ENCODE measurements at places on chromosomes 13 and 19. TPM values are rescaled to one million over a fixed set of nuclear protein-coding genes. Genes with fewer than 3 reads are reported as not detected.
A peak's percentile ranks its signal among the peaks of the same experiment; 100 is the strongest.

DNA sequence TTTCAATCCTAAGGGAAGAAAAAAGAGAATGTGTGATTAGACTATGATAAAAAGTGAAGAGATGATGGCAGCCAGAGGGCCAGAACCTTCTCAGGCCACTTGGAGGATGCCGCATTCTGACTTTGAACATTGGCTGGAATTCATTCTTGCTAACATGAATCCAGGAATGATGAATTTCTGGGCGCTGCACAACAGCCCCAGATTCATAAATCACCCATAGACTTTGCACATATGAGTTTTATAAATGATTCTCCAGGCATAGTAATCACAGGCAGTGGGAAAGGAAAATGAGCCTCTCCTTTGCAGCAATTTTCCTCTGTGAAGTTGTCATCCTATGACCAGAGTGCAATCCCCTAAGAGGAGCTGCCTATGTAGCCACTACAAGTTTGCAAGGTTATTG is 555.4 kb downstream of the KCTD12 start:
- DNase-seq = peak; percentile 40

GRCh38 chr19:41701401-41702075 is 6.9 kb upstream of the CEACAM5 start:
- no peak for DNase-seq

- no peak for DNase-seq
Measured at GRCh38 chr13:67277581-67277980, 47.4 kb upstream of the PCDH9 start.

DNA sequence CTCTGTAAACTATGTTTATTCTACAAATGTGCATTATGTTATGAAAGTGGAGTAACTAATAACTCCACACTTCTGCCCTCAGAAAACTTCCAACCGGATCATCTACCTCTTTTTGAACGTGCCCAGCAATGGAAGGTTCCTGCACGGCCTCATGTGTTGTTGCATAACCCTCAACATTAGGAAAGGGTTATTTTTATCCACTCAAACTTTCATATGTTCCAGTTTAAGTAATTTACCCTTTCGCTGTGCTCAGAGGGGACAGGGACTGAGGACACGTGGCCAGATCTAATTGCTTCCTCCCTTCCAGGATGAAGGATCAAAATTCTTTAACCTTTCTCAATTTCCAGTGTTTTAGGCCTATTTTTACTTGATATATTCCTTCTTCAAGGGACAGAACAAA is 29.6 kb downstream of the IRS2 start:
- DNase-seq = no peak

- DNase-seq = no peak
Measured at GRCh38 chr13:44259045-44260027, 114.3 kb upstream of the SERP2 start.

DNA sequence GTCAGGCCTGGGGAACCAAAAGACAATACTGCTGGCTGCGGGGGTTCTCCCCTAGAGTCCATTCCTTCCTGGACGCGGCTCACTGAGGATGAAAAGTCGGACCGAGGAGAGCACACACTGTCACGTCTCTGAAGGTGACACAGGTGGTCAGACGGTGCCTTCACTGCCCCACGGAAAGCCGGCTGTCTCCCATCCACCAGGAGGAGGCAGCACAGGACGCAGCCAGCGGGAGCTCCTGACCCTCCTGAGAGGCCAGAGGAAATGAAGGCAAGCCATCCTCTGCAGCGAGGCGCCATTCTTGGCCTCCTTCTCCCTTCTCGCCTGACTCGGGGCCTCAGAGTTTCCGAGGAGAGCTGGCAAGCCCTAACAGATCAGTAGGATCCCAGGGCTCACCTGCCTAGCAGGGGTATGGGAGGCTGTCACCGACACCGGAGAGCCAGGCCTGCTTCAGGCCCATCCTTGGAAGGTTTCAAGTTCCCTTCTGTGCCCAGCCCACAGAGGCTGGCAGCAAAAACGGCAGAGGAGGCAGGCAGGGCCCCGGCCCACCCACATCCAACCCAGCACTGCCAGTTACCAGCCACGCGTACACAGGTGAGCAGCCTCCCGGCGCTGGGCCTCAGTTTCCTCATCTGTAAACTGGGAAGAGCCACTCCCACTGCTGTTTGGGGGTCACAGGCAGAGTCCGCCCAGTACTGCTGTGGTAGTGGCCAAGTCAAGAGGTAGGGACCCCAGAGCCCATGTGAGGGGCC is 4.5 kb downstream of the REXO1 start:
- no peak for DNase-seq

DNA sequence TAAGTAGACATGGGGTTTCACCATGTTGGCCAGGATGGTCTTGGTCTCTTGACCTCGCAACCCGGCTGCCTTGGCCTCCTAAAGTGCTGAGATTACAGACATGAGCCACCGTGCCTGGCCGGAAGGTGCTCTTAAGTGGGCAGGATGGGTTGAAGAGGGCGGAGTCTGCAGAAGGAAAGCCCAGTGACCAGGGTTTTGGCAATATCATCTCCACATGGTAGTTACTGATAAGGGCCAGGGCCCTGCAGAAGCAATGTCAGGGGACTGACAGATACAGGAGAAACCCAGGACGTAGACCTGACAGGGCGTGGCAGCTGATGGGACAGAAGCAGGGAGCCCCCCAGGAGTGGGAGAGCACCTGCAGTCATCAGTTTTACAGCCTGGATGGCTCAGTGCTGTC is 45.7 kb upstream of the RNF113B start:
- no peak for DNase-seq

DNA sequence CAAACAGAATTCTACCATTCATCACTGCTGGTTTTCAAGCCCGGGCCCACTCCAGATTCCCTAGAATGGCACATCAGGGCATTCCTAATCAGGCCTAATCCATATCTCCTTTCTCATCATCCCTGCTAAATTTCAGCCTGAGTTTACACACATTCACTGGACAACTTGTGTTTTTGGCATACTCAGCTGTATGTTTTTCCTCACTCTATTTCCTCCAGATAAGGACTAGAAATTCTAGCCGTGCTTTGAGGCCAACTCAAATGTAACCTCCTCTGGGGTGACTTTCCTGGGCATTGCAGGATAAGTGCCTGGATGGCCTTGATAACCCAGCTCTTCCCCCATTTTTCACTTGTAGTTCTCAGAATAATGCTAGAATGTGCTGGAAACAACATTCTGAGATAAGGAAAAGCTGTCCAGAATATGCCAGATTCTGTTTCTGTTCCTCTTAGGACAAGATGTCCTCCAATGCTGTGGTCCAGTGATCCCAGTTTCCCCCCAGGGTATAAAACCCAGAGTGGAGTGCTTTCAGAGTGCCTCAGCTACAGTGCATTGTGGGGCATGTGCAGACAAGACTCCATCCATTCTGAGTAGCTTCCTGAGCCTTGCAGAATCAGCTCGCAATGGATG is 66.9 kb upstream of the CLDN10 start:
- no peak for DNase-seq

GRCh38 chr19:51824281-51825005 is 29.5 kb downstream of the FPR3 start:
- peak; percentile 25 for DNase-seq

DNA sequence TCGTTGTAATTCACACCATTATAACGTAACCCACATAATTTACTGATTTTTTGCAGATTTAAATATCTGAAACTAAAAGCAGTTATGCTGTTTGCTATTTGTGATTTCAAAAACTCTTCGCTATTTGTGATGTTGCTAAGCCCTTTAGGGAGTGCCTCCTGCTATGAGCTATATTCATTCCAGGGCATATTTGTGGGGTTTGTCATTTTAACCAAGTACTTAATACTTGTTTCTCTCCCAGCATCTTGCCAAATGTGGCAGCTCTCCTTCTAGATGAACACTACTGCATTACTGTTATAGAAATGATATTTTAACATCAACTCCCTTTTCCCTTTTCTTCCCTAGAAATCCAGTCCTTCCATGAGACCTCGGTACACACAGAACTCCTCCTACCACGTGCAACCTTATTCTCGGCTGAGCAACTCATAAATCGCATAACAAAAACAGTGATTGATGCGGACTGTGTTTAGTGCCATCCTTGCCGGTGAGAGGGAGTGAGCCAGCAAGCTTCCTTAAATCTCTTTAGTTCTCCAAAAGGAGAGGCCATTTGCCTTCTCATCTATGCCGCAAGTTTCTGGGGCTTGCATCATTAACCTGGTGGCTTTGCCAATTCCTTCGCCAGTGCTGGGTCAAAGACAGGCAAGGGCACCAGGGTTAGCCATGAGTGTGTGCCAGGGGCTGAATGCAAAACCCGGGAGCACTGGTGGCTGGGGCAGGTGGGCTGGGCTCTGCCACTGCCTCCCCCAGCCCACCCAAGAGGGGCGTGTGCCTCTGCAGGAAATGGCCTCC is 33.4 kb downstream of the RFX2 start:
- DNase-seq = no peak

DNA sequence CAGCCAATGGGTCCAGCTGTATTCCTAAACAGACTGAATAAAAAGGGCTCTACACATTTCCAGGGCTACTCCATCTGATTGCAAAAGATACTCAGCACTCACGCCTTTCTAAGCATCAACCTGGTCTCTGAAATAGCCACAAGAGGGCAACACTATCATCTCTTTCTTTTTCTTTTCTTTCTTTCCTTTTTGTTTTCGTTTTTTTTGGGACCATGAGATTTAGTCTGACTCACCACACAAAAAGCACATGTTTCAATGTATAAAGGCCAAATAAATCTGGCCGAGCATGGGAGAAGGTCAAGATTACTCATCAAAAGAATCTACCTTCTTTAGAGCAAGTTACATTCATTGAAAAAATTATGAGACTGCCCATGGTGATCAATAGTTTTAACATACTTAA is 805.6 kb upstream of the ARGLU1 start:
- no peak for DNase-seq

DNA sequence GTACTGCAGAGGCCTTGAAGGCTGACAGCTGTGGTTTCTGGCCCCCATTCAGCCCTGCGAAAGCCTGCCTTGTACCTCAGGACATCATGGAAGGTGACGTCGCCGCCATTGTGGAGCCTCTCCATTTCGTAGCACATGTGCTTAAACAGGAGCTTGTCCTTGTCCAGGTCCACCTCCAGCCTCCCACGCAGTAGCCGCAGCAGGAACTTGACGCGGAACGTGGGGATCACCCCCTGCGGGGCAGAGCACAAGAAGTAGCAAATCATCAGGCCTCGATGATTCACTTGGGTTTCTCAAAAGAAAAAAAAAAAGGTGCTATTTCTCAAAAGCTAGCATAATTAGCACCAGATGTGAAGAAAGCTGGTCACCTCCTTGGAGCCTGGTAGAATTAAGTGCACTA is 351.0 kb downstream of the NALCN start:
- DNase-seq = no peak

- no peak for DNase-seq
Measured at GRCh38 chr13:85080691-85081090, 718.5 kb downstream of the SLITRK6 start.

DNA sequence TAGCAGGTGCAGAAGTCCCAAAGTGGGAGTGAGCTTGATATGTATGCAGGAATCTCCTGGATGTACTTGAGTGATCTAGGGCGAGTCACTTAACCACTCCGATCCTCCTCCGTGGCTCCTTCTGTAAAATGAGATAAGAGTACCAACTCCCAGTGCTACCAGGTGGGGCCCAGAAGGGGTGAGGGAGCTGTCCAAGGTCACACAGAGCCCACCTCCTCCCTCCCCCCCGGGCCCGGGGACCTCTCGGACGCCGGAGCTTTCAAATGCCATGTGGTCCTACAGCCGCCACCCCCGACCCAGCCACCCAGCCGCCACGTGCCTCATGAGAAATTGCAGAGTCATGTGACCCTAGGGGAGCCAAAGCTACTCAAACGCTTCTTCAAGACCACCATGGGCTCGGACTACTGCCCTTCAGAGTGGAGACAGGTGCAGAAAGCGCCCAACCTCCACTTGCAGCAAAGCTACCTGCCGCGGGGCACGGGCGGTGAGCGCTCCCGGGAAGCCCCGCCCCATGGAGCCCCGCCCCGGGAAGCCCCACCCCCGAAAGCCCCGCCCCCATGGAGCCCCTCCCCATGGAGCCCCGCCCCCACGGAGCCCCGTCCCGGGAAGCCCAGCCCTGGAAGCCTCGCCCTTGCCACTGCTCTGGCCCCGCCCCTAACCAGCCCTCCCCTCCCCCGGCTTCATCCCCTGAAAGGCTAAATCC is 10.1 kb upstream of the ZNF358 start:
- DNase-seq = no peak

DNA sequence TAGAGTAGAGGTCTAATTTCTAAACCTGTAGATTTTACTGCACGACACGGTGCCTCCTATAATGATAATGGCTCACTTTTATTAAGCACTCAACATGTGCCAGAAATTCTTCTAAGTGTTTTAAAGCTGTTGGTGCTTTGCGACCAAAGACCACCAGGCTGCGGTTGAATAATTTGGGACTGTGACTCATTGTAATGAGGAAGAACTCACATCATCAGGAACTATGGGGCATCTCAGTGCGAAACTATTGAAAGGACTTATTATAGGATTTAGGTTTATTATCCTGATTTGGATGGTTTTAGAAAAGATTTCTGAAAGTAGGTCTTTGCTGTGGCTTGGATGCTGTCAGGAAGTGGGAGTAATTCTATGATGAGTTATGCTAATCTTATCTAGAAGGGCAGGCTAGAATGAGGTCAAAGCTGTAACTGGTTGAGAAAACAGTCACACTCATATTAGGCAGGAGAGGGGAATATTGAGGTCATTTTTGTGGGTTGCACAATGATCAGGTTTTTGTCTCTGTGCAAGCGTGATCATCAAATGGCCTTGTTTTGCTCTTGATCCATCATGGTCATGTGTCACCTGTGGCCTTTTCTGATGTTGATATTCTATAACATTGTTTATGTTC is 266.8 kb downstream of the PCDH20 start:
- no peak for DNase-seq

DNA sequence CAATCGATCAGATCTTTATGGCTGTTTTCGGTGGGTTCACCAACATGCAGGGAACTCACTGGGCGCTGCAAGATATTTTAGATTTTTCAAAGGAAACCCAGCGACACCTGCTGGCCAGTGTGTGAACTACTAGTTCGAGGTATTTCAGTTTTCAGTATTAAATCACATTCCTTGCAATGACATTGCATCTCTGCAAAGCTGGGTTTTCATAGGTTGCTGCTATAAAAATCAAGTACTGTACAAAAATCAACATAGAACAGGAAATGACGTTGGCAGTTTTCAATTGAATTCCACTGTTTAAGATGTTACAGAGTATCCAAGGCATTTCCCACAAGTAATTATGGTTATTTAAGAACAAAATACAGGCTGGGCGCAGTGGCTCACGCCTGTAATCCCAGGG is 17.6 kb downstream of the LIG1 start:
- peak; percentile 63 for DNase-seq

DNA sequence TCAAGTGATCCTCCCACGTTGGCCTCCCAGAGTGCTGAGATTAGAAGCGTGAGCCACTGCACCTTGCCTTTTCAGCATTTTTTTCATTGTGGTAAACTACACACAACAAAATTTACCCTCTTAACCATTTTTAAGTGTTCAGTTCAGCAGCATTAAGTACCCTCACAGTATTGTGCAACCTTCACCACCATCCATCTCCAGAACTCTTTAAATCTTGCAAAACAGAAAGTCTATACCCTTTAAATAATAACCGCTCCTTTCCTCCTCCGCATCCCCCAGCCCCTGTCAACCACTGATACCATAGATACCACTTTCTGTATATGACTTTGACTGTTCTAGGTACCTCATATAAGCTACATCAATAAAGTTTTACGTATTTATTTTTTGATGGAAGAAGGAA is 20.8 kb upstream of the CASP14 start:
- no peak for DNase-seq

Gene RETN
- 1.2 TPM for polyA plus RNA-seq

Gene CGB5
- polyA plus RNA-seq = 0.17 TPM

Gene LYPD5
- polyA plus RNA-seq = 1.0 TPM

Gene SIGLEC10
- polyA plus RNA-seq = 0.81 TPM

Gene PCDH9
- not detected for polyA plus RNA-seq

Gene PRX
- 6.6 TPM for polyA plus RNA-seq

Gene CRB3
- 0.17 TPM for polyA plus RNA-seq

Gene SHC2
- polyA plus RNA-seq = 31.0 TPM

Gene CYP4F3
- polyA plus RNA-seq = 0.20 TPM

Data from muscle of arm (tissue), 14 donors.